ENCODE measurements at places on chromosomes 2 and 18. TPM values are rescaled to one million over a fixed set of nuclear protein-coding genes. Genes with fewer than 3 reads are reported as not detected.

The DTNA gene
- polyA plus RNA-seq: 0.54 TPM

The LRPPRC gene
- polyA plus RNA-seq: 97.2 TPM

The CIB4 gene
- polyA plus RNA-seq: not detected

The VIT gene
- polyA plus RNA-seq: not detected

The RNF181 gene
- 235 TPM for polyA plus RNA-seq

The SKOR2 gene
- polyA plus RNA-seq: not detected

The SKA1 gene
- polyA plus RNA-seq: 27.3 TPM

The TUBA4B gene
- not detected for polyA plus RNA-seq

The CCDC74B gene
- polyA plus RNA-seq: 10.3 TPM

The ARMC9 gene
- polyA plus RNA-seq: 25.0 TPM

The POTEE gene
- polyA plus RNA-seq: 1.2 TPM

The FAM110C gene
- not detected for polyA plus RNA-seq

The C1QL2 gene
- polyA plus RNA-seq: not detected

The DNAJC5G gene
- not detected for polyA plus RNA-seq

The PRSS56 gene
- not detected for polyA plus RNA-seq

The KCNK3 gene
- polyA plus RNA-seq: not detected

The RAX gene
- polyA plus RNA-seq: not detected

The FBXO15 gene
- not detected for polyA plus RNA-seq

The EMX1 gene
- polyA plus RNA-seq: 0.85 TPM

The IL1F10 gene
- not detected for polyA plus RNA-seq

The UGT1A4 gene
- polyA plus RNA-seq: not detected

The MEIS1 gene
- polyA plus RNA-seq: not detected

The SIX2 gene
- polyA plus RNA-seq: not detected

The MYOM1 gene
- polyA plus RNA-seq: 0.62 TPM

The BMP10 gene
- not detected for polyA plus RNA-seq

The SULT1C4 gene
- polyA plus RNA-seq: not detected

The ASB18 gene
- not detected for polyA plus RNA-seq

The LINC00305 gene
- polyA plus RNA-seq: not detected

The FARP2 gene
- polyA plus RNA-seq: 54.4 TPM

The TXNDC2 gene
- polyA plus RNA-seq: not detected

The MOGAT1 gene
- not detected for polyA plus RNA-seq

The PSMA8 gene
- not detected for polyA plus RNA-seq

The MLPH gene
- not detected for polyA plus RNA-seq

The DSG1 gene
- 3.7 TPM for polyA plus RNA-seq

The EDAR gene
- not detected for polyA plus RNA-seq

The TXNDC9 gene
- polyA plus RNA-seq: 78.2 TPM

The MAPK4 gene
- not detected for polyA plus RNA-seq

The CABYR gene
- 1.3 TPM for polyA plus RNA-seq

The KLHL14 gene
- polyA plus RNA-seq: 0.03 TPM

The C2orf78 gene
- 0.41 TPM for polyA plus RNA-seq

The TMEM37 gene
- not detected for polyA plus RNA-seq

The PJVK gene
- polyA plus RNA-seq: 2.3 TPM

The CERKL gene
- polyA plus RNA-seq: 13.6 TPM

The CCDC138 gene
- polyA plus RNA-seq: 18.2 TPM

The CMPK2 gene
- 1.1 TPM for polyA plus RNA-seq

The BOLL gene
- not detected for polyA plus RNA-seq

The TNFRSF11A gene
- polyA plus RNA-seq: 0.28 TPM

The SANBR gene
- polyA plus RNA-seq: 7.0 TPM

The SIX3 gene
- 0.07 TPM for polyA plus RNA-seq

The CRYGD gene
- not detected for polyA plus RNA-seq

The CRACDL gene
- polyA plus RNA-seq: 0.12 TPM

The FAM124B gene
- not detected for polyA plus RNA-seq

The CLHC1 gene
- 3.7 TPM for polyA plus RNA-seq

The PID1 gene
- polyA plus RNA-seq: not detected

The MTX2 gene
- 64.8 TPM for polyA plus RNA-seq

The SP140L gene
- 12.4 TPM for polyA plus RNA-seq

The STEAP3 gene
- polyA plus RNA-seq: 5.5 TPM

The MSTN gene
- polyA plus RNA-seq: not detected

The AP1S3 gene
- polyA plus RNA-seq: 14.6 TPM

Data from GM12878 (cell line).